Hematopoietic multipotent progenitor cell treated with erythropoietin and hydrocortisone succinate and interleukin-3 and kit ligand, for 4 days (in vitro differentiated cells): ENCODE measurements at places on chromosomes 11 and 22.

GRCh38 chr11:15258433-15259165 lies 143.9 kb downstream of the INSC start:
- DNase-seq: peak; percentile 4

DNA sequence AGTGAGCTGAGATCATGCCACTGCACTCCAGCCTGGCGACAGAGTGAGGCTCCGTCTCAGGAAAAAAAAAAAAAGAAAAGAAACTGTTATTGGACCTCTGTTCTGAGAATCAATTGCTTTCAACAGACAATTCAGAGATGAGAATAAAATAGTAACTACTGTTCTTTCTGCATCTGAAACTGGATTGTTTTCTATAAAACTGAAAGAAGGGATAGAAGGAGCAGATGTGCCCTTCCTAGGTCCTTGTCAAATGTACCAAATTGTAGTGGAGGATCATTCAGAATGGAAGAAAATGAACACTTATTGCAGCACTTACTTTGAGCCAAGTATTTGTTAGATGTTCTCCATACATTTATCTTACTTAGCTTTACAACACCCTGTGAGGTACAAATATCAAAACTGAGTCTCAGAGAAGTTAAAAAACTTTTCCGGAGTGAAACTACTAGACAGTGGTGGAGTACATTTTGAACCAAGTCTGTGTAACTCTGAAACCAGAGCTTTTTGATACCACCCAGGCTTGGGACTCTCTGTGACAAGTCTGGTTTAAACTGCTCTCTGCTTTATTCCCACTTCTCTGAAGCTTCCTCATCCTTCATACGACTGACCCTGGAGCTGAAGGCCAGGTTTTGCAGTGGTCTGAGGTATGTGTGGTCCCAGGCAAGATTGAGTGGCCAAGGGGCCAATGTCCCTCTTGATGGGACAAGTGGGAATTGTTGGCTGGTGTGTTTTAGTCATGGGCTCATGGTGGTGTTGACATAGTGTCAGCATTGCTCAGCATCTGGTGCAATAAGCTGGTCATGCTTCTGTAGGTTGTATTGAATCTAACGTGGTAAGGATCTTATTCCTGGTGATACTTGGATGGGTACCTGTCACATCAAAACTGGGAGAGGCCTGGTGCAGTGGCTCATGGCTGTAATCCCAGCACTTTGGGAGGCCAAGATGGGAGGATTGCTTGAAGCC lies 48.2 kb upstream of the CCDC134 start:
- no peak for DNase-seq

GRCh38 chr11:77470504-77470903 lies 3.4 kb downstream of the PAK1 start:
- DNase-seq: no peak

DNA sequence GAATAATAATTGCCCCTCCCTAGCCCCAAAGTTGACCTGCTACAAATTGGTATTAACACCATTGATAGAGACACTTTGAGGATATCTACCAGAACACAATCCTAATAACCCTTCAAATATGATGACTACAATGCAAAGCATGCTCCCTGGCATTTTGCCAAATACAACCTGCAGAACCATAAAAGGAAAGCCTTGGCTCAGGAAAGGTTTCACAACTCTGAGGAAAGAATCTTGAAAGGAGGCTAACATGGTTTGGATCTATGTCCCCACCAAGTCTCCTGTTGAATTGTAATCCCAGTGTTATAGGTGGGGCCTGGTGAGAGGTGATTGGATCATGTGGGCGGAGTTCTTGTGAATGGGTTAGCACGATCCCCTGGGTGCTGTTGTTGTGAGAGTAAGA lies 140.4 kb upstream of the ARHGAP42 start:
- peak; percentile 1 for DNase-seq

DNA sequence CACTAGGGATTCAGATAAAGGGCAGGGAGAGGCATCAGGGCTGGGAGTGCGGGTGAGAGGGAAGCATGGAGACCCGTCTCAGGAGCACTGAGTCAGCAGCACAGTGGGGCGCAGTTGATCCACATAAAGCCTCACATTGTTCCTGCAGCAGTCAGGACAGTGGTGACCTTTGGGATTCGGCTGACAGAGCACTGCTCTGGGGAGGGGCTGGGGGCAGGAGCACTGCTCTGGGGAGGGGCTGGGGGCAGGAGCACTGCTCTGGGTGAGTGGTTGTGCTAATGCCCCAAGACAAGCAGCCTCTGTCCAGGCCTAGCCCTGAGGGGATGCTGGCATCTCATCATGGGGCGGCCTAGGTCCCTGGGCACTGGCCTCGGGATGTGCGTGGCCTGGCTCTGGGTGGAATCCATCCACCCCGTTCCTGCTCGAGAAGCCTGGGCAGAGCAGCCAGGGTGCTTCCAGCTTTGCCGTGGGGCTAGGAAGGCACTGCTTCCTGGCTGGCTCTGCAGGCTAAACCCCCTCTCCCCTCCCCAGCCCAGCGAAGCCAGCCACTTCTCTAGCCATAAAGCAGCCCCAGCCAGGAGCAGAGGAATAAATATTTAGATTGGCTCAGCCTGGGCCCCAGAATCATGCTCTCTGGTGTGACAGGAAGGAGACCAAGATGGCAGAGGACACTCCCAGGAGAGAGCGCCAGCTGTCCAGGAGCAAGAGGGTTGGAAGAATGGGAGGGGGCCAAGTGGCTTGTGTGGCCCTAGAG lies 7.3 kb downstream of the OAF start:
- DNase-seq: no peak

GRCh38 chr11:72604256-72604655 lies 70.0 kb downstream of the PDE2A start:
- no peak for DNase-seq

DNA sequence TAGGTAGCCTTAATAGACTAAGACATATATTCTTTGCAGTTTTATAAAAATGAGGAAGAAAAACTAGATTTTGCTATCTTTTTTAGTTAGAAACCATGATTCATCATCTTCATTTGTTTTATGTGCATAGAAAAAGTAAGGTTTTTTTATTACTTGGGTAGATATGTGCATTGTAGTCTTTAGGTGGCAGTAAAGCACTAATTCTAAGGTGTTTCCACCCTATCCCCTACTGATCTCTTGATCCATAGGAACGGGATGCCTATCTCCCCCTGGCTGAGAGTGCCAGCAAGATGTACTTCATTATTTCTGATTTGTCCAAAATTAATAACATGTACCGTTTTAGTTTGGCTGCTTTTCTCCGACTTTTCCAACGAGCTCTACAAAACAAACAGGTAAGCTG lies 148.1 kb downstream of the DYNC2H1 start:
- DNase-seq: peak; percentile 15

GRCh38 chr22:24494528-24495364 lies at the start of gene UPB1:
Gene UPB1, plus strand, starts transcription at chr22:24495332. Its CDS starts 72 bp downstream, at chr22:24495404.
- peak; percentile 41 for DNase-seq

GRCh38 chr22:47449508-47450270 lies 687.2 kb downstream of the TBC1D22A start:
- DNase-seq: no peak

DNA sequence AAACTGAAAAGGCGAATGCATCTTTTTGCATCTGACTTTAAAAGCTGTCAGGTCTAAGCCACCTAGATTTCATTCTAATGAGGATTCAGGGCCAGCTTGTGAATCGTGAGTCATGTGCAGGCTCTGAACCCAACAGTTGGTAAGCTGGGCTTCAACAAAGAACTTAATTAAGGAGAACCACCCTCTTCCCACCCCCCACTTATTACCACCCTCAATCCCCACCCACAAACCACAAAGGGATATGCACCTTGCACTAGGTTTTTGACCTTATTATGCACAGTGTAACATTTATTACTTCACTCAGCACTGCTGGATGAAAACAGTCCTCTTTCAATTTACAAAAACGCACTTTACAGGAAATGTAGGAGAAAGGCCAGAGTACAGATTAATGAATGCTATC lies 94.1 kb upstream of the LIN7C start:
- no peak for DNase-seq

- DNase-seq: no peak
These were observed 166.3 kb upstream of the NAV2 start for GRCh38 chr11:19546325-19546724.

- peak; percentile 34 for DNase-seq
These were observed 32.0 kb downstream of the PDE2A start for GRCh38 chr11:72642043-72642883.

DNA sequence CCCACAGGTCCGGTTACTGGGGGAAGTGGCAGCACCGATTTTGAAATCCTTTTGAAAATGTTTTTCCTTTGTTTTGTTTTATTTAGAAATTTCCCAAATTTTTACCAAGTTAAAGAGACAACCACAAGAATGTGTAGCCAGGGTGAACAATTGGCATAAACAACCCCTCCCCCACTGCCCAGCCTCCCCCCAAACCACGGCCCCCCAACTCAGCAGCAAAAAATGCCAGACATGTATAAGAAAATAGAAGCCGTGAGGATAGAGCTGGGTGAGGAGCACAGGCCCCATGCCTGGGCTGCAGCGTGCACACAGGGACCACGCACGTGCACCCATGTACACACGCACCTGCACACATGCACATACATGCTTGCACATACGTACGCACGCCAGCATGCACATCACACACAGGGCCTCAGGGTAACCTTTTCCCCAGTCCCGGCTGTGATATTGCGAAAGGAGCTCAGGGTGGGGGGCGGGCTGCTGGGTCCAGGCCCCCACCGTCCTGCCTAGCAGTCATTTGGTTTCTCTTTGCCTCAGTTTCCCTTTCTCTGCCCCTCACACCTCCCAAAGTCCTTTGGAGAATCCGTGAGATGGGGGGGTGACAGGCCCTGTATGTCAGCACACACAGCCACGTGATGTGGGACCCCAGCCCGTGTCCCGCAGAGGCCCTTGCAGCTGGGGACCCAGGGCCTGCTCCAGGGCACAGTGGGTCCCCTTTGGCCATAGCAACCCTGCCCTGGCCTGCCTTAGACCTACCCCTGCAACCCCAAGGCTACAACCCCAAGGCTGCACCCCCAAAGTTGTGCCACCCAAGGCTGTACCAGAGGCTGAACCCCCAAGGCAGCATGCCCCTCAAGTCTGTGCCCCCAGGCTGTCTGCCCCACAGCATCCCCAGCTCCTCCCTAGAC lies 42.9 kb downstream of the IGF2 start:
- DNase-seq: no peak

GRCh38 chr11:57552479-57552878 lies 15.0 kb downstream of the UBE2L6 start:
- no peak for DNase-seq

GRCh38 chr22:35631597-35631996 lies 14.5 kb upstream of the MB start:
- peak; percentile 73 for DNase-seq

DNA sequence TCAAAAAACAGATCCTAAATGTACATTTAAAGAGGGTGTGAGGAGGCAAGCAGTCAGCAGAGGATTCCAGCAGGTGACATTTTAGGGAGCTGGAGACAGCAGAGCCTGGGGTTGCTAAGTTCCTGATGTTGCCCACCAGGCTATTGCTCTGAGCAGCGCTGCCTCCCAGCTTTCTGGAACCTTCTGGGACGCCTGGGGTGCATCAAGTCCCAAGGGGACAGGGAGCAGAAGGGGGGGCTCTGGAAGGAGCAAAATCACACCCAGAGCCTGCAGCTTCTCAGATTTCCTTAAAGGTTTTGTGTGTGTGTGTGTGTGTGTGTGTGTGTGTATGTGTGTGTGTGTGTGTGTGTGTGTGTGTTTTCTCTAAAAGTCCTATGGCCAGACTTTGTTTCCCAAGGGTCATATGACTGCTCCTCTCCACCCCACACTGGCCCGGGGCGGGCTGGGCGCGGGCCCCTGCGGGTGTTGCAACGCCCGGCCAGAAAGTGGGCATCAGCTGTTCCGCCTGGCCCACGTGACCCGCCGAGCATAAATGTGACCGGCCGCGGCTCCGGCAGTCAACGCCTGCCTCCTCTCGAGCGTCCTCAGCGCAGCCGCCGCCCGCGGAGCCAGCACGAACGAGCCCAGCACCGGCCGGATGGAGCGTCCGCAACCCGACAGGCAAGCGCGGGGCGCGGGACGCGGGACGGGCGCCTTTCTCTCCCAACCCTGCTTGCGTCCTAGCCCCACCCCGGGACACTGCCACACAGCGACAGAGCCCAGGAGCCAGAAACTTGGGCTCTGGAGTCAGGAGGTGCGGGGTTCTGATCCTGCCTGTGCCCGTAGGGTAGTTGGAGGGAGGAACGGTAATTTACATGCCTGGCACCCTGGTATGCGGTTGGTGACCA lies at the start of gene HMOX1:
Gene HMOX1, plus strand, starts transcription at position 560 of the 887 bp plus-strand sequence. Its CDS starts 78 bp downstream, at position 638.
- DNase-seq: peak; percentile 88

DNA sequence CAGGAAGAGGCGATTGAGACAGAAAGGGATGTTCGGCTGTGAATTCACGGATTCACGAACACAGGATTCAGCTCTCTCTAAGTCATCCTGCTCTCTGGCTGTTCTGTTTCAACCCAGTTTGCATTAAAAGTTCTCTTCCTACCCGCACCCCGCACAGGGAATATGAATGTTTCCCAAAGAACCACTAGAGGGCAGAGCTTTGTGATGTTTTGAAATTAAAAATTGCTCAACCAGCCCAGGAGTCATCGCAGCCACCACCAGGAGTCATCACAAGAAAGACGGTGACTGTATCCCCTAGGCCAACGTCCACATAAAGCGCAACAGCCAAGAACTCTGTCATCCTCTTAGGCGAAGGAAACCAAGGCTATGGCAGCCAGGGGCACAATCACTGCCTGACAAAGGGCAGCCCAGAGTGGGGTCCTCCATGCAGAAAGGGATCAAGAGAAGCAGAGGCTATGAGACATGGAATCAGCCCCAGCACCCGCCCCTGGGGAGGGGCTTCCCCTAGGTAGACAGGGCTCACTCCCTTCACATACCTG lies 122.4 kb downstream of the WT1 start:
- peak; percentile 85 for DNase-seq

DNA sequence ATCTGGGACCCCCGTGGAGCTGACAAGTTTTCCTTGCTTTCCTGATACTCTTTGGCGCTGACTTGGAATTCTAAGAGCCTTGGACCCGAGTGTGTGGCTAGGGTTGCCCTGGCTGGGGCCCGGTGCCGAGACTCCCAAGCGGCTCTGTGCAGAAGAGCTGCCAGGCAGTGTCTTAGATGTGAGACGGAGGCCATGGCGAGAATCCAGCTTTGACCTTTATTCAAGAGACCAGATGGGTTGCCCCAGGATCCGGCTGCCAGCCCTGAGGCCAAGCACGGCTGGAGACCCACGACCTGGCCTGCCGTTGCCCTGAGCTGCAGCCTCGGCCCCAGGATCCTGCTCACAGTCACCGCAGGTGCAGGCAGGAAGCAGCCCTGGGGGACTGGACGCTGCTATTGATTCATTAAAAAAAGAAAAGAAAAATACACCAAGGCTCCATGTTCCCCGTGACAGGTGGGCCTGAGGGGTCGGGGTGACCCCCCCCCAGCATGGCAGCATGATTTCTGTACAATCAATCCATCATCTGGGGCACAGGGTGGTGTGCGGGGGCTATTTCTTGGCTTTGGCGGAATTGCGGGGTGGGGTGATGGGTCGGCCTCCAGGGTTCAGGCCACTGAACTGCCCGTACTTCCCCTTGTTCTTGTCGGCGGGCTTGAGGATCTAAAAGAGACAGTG lies 3.5 kb downstream of the PPP1CA start:
- no peak for DNase-seq

GRCh38 chr11:587546-587945 lies 11.3 kb downstream of the PHRF1 start:
- no peak for DNase-seq
